Stimulated activated CD8-positive, alpha-beta memory T cell treated with anti-CD3 and anti-CD28 coated beads, Interleukin-7, amount 100 ng/mL, for 48 hours (primary cell): ENCODE measurements at places on chromosomes 12 and 14.

GRCh38 chr12:32398816-32399369 lies 465 bp upstream of the FGD4 start:
- no peak for DNase-seq

GRCh38 chr12:106917503-106917902 lies 38.2 kb upstream of the TMEM263 start:
- no peak for DNase-seq

DNA sequence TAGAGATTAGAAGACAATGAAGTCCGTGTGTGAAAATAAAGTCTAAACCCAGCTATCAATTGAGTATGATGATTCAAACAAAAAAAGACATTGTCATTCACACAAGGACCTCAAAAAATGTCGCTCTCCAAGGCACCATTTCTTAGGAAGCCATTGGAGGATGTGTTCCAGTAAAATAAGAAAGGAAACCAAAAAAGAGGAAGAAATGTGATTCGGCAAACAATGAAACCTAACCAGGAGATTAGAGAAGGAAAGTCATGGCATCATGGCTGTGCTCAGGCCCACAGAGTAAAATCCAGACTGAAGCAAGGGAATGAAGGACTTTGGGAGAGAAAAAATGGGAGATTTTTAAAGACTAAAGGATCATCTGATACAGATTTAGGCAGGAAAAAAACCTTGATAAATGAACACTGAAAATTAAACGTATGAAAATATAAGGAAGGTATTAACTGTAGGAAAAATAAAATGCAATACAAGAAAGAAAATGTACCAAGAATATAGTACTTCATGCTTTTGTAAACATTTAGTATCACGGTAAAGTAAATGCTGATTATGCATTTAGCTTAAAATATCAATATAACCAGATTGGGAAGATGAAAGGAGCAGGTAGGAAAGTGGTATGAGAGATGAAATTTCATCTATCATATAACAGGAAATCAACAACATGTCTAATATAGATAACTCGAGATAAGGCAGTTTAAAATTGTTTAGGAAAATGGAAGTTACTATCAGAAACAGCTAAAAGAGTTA lies 38.2 kb upstream of the MTHFD1 start:
- DNase-seq = no peak

- DNase-seq = no peak
Observed at GRCh38 chr12:16586350-16587109, 19.4 kb downstream of the LMO3 start.

GRCh38 chr12:104582739-104583138 lies 126.0 kb downstream of the CHST11 start:
- no peak for DNase-seq

GRCh38 chr12:66398931-66399910 lies 96.9 kb downstream of the HELB start:
- DNase-seq = no peak

DNA sequence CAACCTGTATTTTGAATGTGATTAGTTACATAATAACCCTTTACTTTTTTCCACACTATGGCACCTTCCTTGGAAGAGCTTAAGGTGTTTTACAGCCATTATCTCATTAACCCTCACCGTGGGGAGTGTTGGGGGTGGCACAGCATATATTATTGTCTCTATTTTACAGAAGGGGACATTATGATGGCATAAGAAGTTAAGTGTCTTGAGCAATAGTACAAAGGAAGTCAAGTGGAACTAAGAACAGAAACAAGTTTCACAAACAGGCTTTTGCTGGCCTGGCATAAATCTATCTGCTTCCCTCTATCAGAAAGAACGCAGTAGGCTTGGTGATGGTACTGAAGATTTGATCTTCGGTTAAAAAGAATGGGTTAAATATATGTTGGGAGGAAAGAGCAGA lies 169.7 kb upstream of the OTX2 start:
- DNase-seq = no peak

DNA sequence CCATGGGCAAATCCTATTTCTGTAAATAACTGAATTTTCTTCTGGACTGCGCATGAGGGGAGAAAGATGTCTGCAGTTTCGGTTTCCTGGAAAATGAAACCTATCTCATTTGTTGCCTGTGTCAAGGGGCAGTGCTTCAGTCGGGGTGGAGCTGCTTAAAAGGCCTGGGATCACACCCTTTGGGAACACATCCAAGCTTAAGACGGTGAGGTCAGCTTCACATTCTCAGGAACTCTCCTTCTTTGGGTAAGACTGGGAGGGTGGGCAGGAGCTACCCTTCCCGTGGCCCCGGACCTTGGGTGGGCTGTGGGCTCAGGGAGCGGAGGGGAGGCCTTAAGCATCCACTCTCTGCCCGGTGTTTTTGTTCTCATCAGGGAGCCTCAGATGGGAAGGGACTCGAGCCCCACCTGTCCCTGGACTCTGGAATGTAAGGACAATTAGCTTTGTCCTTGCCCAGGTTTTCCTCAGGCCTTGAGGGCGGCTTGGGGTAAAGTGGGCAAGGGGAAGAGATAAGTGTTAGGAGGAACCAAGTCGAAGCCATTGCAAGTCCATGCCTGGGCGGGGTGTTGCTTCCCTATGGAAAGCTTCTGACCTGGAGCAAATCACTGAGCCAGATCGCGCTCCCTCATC lies at the start of gene IFI27:
TSS of gene IFI27 (plus strand) at position 185 of the 630 bp plus-strand sequence.
- DNase-seq = no peak

GRCh38 chr12:32679920-32680237 lies 778 bp downstream of the DNM1L start:
- no peak for DNase-seq

- DNase-seq = no peak
Observed at GRCh38 chr14:101234999-101235334, 326.3 kb upstream of the DIO3 start.

DNA sequence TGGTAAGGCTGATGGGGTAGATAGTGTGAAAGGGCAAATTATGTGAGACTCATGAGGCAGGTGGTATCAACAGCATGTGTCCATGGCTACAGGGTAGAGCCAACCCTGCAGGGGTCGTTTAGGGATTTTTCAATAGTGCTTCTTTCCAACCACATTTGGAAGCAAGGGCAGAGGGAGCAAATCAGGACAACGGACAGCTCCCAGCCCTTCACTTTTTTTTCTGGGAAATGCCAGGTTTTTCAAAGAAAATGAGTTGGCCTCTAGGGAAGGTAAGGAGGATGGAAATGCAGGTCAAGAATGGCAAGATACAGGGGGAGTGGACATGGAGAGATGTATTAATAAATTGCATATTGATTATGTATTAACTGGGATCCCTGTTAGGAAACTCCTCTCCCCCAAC lies 4.9 kb upstream of the CMA1 start:
- no peak for DNase-seq

DNA sequence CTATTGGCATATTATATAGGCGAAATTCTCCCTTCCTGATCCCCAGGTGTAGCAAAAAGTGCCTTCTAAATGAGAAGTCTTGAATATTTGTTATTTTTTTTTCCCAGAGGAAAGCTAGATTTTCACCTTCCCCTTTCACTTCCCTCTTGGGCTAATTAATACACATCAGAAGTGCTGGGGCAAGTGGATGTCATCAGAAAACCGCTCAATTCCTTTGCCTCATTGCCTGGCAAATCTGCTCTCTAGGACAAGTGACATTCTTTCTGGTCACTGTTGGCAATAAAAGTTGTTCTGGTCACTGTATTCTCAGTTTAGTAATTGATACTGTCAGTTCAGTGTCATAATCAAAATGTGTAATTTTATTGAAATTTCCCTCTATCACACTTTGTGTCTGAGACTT lies 174.5 kb downstream of the ETNK1 start:
- no peak for DNase-seq

DNA sequence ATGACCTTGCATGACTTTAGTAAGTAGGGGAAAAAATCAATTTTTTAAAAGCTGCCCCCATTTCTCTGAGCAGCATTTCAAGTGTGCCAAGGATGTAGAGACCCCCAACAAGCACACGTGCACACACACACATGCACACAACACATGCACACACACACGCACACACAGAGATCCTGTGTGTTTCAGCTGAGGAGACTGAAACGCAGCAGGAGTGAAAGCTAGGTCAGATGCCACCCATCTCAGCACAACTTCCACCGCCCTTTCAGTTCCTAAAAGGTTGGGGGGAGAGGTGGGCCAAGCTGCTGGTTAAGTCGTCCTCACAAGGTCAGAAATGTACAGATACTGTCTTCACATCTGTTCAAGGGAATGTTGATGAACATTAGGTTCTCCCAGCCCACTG lies 13.9 kb downstream of the MYL2 start:
- no peak for DNase-seq

DNA sequence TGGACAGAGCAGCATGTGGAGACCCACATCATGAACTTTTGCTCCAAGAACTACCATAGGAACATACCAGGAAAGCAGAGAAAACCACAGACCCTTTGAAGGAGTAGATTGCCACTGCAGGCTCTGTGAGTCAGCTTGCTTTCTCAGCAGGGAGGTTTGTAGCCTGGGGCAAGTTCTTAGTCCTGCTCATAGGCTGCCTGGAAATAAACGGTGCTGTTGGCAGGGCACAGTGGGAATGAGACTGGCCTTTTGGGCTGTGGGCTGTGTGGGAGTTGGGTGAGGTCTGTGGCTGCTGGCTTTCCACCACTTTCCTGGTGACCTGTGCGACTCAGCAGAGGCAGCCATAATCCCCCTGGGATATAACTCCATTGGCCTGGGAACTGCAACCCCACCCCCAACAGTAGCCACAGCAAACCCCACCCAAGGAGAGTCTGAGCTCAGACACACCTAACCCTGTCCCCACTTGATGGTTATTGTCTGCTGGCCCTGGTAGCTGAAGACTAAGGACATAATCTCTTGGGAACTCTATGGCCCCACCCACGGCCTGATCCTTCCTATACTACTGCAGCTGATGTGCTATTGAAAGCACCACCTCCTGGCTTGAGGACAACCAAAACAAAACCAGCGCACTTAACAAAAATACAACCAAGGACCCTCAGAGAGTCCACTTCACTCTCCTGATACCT lies 192.1 kb upstream of the GARIN6 start:
- no peak for DNase-seq

DNA sequence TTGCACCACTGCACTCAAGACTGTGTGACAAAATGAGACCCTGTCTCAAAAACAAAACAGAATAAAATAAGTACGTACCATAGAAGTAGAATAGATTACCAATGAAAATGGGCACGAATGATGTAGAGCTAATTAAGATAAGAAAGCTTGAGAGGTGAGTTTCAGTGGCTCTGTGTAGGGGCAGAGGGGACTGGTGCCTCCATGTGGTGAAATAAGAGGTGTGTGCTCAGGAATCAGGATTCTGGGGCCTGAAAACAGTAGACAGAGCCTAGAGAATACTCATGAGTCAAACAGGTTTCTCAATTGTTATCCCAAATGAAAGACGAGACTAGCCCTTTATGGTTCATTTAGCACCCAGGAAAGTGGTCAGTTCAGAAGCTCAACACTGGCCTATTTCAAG lies 1145.1 kb downstream of the FLRT2 start:
- no peak for DNase-seq

DNA sequence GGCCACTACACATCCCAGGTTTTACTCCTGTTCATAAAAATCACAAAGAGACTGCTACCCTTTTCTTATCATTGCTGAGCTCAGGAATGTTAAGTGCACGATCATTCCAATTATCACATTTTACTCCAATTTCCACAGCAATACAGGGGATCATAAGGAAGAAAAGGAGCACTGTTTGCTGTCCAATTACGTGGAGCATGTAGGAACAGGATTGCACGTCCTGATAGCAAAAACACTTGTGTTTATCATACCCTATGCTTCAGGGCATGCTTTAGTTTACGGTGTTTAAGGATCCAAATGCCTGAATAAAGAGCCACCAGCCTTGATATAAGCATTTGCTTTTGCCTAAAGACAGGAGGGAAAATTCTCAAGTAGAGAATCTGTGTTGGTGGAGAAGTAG lies 155.4 kb upstream of the EGLN3 start:
- DNase-seq = no peak

DNA sequence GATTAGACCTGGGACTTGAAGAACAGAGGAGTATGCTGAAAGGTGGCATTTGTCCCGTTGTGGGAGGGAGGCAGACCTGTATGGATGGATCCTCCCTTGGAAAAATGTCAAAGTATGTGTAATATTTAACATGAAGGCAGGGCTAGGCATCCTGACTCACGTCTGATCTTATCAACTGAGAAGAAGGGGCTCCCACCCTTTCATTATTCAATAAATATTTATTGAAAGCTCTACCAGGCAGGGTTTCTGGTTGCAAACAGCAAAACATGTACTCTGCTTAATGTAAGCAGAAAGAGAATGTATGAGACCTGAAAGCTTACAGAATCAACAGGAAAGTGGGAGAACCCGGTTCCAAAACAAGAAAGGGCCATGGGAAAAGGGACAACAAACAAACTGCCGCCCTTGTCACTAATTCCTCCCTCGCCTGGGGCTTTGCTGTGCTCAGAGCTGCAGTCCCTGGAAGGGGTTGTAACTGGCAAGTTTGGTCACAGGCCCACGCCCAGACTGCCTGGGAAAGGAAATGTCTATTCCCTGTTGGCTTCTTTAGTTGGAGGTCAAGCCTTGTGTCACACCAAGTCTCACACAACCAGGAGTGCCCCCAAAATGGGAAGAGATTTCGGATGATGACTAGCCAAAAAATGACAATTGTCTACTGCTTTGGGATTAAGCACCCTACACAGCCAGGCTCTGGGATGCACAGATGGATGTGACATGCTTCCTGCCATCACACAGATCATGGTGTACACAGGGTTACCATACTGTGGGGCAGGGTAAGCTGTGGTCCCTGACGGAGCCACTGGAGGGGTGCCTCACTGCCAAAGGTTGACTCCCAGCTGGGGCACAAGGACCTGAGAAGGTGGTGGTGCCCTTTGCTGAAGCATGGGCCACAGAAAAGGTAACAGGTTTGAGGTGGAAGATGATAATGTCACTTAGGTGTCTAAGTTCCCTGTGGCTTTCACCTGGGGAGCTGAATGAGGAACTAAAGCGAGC lies 36.8 kb downstream of the RAB35 start:
- DNase-seq = no peak

GRCh38 chr12:21571046-21571445 lies 33.6 kb downstream of the GYS2 start:
- no peak for DNase-seq

GRCh38 chr14:92644171-92644969 lies 104.1 kb downstream of the LGMN start:
- no peak for DNase-seq

GRCh38 chr14:68395604-68396003 lies 397.3 kb downstream of the ZFP36L1 start:
- DNase-seq = no peak

GRCh38 chr12:111310076-111310870 lies 58.6 kb downstream of the PHETA1 start:
- DNase-seq = no peak

GRCh38 chr12:110780448-110780847 lies 37.8 kb upstream of the PPP1CC start:
- DNase-seq = peak; percentile 29

- no peak for DNase-seq
Observed at GRCh38 chr12:7668171-7668570, 2.5 kb upstream of the APOBEC1 start.
